ENCODE measurements at places on chromosomes 6 and 20.

- no peak for DNase-seq
Measured at GRCh38 chr6:88301256-88301655, 135.1 kb upstream of the CNR1 start.

- no peak for DNase-seq
Measured at GRCh38 chr6:1486387-1486786, 97.0 kb downstream of the FOXF2 start.

GRCh38 chr6:147384029-147384428, 124.5 kb upstream of the SAMD5 start:
- DNase-seq, result no peak

DNA sequence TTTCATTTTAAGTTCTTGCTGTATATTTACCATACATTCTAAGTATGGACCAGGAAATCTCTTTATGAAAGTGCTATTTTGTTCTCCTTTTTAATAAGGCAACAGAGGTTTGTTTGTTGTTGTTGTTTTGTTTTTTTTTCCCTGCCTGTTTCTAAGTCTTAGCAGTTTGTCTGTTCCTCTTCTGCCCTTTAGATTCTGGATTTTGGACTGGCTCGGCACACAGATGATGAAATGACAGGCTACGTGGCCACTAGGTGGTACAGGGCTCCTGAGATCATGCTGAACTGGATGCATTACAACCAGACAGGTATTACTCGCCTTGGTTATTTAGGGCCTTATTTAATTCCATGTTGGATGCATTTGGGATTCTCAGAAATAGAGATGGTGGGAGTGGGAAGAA, 48.0 kb downstream of the MAPK14 start:
- DNase-seq, result no peak

DNA sequence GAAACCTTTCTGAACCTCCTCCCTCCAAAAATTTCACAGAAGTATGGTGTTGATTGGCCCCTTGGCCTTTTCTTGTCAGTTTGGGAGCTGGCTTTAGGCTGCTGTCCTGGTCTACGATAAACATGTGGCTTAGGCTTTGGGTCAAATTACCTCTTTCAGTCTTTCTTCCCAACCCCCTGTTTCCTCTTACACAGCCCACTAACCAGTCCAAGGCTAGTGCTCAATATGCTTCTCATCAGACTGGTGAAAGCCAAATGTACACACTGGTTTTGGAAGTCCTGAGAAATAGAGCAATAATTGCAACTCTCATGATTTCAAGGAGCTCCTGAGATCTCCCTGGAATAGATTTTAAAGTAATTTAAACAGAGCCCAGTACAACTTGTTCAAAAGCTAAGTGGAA, 933.7 kb upstream of the GJE1 start:
- DNase-seq, result no peak

GRCh38 chr6:116512734-116513133, 1.3 kb downstream of the CALHM5 start:
- DNase-seq, result no peak

DNA sequence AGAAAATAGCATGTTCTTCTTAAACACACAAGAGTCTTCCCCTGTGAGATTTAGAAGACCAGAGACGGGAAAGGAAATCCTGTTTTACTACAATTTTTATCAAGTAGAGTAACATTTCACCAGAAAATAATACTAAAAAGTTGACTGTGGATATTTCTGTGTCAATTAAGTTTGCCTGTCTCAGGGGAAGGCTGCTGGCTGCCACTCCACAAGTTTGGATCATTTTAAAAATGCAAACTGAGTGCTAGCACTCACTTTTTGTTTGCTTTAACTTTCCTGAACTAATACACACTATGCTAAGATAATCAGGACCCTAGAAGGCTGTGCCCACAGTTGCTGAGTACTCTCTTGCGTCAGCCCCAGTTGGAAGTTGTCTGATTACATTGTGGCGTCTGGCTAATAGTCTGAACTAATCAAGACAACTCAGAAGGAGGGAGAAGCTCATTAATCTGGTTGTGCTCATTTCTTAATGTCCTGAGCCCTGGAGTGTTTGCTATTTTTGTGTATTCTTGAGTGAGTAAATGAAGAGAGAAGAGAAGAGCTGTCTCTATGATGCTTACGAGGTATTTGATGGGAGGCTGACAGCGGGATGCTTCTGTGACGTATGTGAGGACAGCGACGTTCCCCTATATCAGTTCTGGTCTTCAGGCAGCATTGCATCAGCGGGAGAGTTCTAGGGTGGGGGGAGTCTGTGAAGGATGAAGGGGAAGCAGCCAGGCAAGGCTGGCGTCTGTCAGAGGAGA, 664.2 kb downstream of the QKI start:
- no peak for DNase-seq

DNA sequence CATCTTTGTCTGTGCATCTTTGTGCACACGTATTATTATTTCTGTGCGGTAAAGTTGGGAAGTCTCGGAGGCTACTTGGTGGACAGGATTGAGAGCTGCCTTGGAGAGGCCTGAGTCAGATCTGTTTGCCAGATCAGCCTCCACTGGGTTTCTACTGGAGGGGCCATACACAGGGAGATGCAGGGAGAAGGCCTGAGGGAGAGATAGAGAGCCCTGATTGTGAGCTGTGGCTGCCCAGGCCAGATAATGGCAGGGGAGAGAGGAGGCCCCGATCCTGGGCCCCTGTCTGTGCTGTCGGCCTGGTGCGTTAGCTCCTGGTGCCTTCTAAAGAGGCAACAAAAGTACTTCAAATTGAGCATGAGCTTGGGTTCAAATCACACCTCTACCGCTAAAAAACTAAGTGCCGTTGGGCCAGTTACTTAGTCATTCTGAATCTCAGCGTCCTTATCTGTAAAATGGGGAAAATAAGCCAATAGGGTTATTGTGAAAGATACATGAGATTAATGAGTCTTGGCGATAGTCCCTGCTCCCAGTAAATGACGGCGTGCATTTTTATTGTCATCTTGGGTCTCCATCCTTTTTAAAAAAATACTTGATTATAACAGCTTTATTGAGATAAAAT, 27.6 kb upstream of the ADA start:
- no peak for DNase-seq

DNA sequence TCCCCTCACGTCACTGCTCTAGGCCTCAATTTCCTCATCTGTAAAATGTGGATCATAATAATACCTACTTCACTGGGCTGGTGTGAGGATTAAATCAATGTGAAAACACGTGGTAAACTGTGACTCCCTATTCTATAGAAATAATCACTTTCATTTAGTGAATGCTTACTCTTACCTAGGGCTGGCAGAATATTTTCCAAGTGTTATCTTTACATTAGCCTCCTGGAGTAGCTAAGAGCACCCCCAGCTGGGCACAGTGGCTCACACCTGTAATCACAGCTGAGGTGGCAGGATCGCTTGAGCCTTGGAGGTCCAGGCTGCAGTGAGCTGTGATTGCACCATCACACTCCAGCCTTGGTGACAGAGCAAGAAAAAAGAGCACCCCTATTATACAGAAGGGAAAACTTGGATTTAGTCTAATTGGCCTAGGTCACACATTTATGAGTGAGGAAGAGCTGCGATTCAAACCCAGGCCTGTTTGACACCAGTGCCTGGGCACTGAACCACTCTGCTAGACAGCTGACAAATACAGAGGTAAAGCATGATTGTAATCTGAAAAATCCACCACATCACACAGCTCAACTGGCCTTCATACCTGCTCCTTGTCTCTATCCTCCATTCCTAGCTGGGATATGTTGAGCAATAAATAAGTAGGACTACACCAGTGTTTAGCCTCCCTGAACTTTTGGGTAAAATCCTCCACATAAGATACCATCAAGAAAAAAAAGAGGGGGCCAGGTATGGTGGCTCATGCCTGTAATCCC, 1.4 kb upstream of the SNTA1 start:
- no peak for DNase-seq

DNA sequence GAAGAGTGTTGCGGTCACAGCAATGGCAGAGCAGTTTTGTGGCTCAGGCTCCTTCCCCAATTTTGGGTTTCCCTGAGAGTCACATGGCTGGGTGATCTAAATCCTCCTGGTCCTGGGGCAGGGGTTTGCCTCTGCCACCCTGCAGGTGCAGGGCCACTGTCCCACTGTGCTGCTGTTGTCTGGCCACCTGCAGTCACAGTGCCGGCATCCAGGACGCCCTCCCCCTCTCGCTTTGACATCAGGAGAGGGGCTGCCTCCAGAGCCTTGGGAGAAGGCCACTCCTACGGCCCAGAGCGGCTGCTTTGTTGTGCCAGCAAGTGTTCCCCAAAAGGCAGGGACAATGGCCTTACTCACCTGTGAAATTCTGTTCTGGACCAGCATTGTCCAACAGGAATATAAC, 449.0 kb downstream of the QKI start:
- DNase-seq, result no peak

DNA sequence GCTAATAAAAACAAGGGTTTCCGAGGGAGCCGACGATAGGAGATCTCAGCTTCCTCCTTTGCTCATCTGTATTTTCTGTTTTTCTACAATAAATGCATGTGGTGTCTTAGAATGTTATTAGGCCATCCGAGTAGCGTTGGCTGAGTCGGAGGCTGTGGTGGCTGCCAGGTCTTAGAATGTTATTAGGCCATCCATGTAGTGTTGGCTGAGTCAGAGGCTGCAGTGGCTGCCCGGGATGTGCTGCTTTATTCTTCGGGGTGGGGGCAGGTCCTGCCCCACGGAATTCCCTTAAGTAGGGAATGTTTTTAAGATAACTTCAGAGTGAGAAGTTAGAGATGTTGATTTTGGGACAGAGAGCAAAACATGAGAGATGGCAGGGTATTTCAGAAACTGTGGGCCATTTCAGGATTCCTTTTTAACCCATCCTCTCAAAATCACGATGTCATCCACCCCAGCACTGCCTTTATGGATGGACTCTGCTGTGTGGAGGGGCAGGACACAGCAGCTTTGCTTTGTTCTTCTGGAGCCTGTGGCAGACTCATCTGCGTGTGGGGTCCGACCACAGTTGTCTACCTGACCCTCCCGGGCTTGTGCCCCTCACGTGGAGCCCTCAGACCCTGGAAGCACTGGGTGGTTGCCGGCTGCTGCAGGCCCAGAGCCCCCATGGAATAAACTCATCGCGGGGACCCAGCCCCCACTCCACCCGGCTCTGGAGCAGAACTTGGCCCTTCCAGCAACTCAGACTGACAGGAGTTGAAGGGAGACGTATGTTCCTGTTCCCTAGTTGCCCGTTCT, 20.4 kb downstream of the OSBPL2 start:
- DNase-seq, result no peak

DNA sequence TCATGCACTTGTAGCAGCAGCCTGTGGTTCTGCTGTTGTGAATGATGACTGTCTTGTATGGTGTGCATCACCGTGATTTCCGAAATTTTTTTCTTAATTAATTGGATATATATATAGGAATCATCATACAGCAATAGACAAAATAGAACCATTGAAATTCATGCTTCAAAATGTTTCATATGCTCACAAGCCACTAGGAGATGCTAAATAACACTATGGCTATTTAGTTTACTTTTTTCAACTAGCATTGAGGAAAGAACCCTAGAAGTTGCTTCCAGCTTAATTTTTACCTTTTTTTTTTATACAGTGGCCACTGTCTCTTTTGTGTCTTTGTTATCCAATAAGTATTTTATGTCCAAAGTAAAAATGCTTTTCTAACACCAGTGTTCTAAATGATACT, 485.4 kb downstream of the CDKAL1 start:
- no peak for DNase-seq

GRCh38 chr20:59771506-59772372, 161.7 kb downstream of the SYCP2 start:
- no peak for DNase-seq

DNA sequence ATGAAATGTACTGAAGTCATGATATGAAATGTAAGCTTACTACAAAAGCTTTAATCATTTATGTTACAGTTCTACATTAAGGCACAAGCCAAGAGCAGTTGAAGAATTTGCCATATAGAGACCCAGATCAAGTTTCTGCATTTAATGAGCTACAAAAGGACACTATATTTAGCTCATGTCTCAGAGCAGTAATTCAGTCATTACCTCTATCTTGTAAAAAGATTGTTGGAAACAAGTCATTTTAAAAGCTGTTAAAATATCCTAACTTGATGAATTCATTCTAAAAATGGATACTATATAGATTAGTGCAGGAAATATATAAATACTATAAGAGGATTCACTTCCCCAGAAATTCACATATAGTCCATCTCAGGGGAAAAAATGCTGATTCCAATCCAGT, 45.2 kb upstream of the RIPPLY2 start:
- DNase-seq, result no peak

DNA sequence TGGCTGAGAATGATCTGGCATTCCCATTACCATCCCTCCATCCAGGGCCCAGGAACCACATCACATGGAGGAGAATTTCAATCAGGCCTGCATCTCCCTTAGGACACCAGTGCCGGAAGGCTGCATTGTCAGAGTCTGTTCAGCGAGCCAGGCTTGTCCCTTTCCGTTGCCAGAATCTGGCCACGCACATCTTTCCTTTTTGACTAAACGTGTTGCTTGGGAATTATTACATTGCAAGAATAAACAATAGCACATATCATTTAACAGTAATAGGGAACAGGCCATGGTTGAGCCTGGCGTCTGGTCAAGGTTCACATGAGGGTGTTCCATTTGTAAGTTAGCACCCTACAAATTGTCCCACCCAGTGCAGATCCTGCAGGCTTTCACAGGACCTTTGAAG, 42.8 kb downstream of the SOBP start:
- no peak for DNase-seq

DNA sequence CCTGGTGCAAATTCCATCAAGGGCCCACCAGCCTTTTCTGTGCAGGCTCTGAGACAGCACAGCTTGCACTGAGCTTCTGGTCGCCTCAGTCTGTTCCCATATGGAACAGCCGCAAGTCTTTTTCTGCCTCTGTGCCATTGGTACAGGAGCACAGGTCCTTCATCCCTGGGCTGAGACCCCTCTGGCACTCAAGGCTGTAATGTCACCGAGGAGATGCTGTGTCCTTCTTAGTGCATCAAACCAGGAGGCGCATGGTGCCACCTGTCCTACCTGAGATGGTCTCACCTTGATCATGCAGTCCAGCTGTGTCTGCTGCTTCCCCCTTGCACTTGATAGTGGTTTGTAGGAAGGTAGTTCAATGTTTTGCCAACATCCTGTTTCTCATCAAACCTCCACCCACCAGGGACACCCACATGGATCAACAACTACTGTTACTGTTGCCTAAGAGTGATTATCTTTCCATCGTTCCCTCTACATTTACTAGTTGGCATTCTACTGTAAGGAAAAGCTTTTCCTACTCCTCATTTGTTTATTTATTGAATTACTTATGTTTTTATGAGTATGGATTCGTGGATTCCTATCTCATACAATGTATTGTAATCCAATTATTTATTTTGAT, 29.0 kb downstream of the FAM50B start:
- DNase-seq, result no peak

DNA sequence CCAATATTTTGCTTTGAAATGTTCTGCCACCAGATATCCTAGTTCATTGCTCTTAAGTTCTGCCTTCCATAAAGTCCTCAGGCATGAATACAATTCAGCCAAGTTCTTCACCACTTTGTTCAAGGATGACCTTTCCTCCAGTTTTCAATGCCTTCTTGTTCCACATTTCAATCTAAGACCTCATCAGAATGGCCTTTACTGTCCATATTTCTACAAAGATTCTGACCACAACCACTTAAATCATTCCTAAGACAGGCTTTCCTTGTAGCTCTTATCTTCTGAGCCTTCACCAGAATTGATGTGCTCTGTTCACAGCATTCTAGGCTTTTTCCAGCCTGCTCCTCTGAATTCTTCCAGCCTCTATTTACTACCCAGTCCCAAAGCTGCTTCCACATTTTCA, 319.0 kb downstream of the HACE1 start:
- no peak for DNase-seq
